ENCODE measurements at places on chromosomes 11 and 22.

DNA sequence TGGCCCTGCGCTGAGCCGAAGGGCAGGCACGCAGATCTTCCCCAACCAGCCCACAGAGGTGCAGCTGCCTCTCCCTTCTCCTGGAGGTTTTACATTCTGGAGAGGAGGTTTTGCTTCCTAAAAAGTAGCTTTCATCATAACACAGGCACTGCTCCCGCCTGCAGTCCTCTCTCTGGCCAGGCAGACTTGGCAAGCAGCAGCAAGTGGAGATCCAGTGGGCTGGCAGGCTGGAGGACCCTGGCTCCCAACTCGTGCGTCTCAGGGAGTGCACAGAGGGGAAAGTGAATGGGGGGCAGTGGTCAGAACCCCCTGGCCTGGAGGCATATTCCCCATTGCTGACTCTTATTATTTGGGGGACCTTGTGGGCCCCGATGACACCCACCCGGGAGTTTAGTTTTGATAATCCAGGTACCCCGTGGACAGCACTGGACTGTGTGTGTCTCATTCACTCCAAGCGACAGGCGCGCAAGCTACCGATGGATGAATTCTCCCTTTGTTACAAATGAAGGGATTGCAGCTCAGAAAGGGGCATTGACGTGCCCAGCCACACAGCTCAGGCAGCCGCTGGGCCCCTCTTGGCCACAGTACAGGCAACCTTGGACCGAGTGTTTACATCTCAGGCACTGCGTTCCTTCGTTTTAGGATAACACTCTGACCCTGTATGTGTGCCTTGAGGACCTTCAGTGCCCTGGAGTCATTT, 1223.9 kb downstream of the BRD1 start:
- no peak for DNase-seq

- DNase-seq: no peak
Observed at GRCh38 chr11:20881328-20882079, 212.1 kb downstream of the NELL1 start.

DNA sequence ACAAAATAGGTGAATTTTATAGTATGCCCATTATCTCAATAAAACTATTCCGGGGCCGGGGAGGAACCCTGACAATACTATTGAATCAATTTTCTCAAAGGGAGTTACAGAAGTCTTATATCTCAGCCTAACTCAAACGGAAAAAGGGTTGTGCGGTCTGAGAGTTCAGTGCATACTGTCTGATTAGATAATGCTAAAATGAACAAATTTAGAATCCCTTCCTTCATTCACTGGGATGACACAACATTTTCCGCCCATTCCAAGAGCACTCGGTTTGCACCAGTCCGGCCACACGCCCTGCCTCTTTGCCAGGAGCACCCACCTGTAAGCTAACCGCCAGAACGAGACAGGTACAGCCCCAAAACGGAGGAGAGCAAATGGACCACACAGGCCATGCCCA, 50.0 kb upstream of the NFRKB start:
- no peak for DNase-seq

DNA sequence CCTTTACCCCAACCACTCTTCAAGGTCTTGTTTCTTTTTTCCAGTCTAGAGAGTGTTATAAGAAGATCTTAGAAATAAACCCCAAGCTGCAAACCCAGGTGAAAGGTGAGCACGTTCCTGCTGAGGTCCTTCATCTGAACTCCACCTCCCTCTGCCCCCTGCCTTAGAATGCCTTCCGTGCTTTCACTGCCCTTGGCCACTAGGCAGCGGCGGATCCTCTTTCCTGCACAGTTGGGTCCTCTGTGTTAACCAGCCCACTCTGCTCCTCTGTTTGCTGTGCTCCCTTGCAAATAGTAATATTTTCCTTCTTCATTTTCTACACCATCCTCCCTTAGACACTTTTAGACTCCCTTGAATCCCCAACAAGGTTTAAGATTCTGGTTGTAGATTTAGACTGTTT, 24.3 kb downstream of the TTC12 start:
- DNase-seq: no peak

- DNase-seq: no peak
Observed at GRCh38 chr11:122764371-122765090, 73.8 kb upstream of the CRTAM start.

DNA sequence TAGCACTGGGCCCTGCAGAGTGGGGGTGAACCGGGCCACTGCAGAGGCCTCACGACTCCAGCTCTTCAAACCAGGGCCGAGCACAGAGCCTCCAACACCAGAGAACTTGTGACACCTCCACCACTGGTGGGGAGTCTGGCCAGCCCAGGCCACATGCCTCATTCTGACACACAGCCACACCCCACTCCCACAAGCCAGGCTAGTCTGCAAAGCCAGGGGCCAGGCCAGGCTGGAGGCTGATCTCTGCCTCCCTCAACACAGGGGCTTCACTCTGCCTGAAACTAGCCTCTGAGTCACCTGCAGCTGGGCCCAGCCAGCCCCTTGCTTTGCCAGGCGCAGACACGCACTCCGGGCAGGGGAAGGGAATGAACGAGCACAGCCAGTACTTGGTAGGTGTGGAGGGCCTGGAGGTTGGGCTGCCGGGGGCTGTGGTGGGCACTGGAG, 102.9 kb downstream of the MED15 start:
- DNase-seq: no peak

DNA sequence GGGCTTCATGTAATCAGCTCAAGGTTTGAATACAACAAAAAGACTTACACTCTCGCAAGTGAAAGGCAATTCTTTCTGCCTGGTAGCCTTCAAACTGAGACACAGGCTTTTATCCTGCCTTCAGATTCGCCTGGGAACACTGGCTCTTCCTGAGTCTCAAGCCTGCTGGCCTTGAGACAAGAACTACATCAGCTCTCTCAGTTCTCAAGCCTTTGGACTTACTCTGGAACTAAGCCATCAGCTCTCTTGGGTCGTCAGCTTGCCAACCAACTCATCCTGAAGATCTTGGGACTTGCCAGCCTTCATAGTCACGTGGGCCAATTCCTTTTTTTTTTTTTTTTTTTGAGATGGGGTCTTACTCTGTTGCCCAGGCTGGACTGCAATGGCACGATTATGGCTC, 35.7 kb upstream of the LRRC10B start:
- DNase-seq: no peak

DNA sequence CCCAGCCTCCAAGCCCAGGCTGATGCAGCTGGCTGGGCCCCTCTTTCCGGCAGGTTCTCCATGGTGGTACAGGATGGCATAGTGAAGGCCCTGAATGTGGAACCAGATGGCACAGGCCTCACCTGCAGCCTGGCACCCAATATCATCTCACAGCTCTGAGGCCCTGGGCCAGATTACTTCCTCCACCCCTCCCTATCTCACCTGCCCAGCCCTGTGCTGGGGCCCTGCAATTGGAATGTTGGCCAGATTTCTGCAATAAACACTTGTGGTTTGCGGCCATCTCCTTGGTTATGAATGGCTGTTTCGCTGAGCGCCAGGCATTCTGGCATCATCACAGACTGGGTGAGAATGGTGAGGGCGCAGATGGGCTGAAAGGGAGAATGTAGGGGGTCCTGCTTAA, 3.6 kb downstream of the PRDX5 start:
- DNase-seq: no peak

DNA sequence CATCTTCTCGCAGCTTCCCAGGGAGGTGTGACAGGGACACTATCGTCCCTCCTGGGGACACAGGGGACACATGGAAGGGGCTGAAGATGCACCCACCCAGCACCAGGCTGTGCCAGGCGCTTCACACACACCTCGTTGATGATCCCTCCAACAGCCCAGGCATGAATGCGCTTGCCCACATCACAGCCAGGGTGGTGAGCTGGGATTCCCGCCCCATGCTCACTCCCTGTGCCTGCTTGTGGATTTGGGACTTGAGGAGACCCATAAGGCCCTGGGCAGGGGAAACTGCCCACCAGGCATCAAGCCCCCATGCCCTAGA, 57.8 kb downstream of the OTOG start:
- no peak for DNase-seq

DNA sequence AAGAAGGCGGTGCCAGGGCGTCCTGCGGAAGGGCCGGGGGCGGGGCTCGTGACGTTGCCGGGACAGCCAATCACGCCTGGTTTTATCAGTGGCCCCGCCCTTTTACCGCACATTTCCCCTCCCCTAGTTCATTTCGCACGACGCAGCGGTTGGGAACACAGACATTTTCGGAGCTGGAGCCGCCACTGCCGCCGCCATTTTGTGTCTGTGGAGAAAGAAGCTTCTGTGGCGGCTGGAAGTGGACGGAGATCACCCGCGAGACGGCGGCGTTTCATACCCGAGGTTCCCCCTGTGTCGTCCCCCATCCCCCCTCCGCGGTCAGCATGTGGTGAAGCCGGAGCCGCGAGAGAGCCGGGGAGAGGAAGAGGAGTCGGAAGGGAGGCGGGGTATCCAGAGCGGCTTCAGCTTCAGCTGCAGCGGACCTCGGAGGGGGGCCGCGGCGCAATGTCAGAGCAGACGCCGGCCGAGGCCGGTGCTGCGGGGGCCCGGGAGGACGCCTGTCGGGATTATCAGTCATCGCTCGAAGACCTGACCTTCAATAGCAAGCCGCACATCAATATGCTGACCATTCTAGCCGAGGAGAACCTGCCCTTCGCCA, at the start of gene PCF11:
TSS of gene PCF11 (plus strand) at position 136 of the 598 bp plus-strand sequence. CDS start at position 445, 309 bp downstream.
- no peak for DNase-seq

DNA sequence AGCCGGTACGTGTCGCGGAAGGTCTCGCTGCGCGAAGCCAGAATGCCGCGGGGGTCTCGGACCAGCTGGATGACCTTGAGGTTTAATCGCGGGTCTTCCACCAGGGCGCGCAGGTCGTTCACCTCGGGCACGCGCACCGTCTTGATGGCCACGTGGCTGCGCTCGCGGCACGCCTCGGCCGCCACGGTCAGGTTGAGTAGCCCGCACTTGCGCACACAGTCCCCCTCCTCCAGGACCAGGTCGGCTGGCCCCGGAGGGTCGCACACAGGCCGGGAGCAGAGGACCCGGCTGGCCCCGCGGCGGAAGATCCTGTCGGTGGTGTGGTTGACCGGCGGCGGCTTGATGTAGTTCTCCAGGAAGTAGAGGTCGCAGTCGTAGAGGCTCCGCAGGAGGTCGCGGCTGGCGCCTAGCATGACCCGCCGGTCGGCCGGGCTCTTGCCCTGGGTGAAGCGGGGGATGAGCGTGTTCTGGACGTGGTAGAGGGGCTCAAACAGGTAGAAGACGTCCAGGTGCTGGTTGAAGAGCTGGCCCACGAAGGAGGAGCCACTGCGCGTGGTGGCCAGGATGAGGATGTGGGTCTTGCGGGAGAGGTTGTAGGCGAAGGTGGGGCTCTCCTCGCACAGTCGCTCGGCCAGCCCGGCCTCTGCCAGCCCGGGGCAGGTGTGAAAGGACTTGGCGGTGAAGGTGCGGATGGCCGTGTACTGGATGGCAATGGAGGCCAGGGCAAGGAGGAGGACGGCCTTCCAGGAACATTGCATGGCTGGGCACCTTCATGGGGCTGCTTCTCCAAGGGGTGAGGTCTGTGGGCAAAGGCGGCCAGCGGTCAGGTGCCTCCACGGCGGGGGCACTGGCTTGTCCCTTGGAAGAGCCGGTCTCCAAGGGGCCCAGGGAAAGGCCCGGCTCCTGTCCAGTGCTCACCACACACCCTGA, 15.0 kb downstream of the CHST1 start:
- DNase-seq: no peak

DNA sequence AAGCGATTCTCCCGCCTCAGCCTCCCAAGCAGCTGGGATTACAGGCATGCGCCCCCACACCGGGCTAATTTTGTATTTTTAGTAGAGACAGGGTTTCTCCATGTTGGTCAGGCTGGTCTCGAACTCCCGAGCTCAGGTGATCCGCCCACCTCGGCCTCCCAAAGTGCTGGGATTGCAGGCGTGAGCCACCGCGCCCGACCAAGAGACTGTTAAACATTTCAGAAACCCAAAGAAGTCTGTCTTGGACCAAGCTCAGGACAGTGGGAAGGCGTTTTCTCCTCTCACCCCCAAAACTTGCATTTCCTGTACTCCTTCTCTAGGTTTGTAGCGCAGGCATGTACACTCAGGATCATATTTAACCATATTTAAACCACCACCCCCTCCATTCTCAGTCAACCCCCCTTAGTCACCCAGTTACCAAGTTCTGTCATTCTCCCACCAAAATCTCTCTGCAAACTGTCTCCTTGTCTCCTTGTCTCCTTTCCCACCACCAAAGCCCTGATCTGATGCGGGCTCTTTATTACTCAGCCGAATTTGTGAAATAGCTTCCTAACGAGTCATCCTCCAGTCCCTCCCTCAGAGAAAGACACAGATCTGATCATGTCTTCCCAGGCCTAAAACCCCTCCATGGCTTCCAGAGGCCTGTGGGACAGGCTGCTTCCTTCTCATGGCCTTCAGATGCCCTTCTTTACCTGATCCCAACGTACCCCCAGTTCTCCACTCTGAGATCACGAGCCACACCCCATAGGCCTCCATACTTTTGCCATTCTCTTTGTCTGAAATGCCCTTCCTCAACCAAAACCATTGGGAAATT, 29.0 kb upstream of the CREB3L1 start:
- no peak for DNase-seq

DNA sequence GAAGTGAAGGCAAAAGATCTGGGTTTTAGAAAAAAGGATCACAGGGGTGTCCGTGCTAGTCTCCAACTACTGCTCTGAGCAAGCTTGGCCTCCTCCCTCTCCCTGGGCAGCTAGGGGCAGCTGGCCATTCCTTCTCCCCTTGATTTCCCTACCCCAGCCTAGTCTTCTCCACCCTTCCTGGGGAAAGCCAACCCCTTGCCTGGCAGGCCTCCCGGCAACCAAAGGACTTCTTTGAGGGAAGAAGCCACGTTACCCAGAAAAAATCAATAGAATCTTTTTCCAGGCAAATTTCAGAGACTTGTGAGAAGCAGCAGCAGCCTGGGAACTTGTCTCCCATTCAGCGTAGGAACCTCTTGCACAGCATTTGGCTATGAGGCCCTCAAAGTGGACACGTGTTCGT, 91.5 kb downstream of the MIAT start:
- no peak for DNase-seq

DNA sequence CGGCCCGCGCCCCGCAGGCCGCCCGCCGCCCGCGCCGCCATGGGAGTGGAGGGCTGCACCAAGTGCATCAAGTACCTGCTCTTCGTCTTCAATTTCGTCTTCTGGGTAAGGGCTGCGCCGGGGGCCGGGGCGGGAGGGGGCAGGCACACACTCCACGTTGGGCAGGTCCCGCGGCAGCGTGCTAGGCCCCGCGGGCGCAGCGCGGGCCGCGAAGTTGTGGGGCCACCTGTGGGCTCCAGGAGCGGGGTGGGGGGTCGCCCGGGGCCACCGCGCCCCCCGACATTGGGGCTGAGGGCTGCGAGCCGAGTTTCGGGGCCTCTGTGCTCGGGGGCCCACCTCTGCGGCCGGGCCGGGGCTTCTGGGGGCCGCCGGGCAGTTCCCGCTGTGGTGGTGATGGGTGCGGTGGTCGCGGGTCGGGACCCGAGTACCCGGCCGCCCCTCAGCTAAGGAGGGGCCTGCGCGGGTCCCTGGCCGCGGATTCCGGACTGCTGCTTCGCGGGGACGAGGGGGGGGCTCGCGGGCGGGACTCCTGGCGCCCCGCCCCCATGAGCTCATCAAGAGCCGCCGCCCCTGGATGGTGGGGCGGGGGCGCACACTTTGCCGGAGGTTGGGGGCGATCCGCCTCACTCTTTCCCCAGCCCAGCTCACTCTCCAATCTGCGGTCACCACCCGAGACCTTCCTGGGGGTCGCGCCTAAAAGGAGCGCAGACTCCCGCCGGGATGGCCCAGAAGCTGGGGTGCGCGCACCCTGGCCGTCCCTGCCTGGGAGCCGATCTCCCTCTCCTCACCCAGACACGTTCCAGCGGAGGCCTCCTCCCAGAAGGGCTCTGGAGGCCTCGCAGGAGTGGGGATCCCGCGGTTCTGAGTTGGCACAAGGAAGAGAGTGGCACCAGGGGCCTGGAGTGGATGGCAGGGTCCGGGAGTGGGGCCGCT, 667 bp downstream of the CD81 start:
- DNase-seq: no peak

All from GDM1 (cell line).